EH (cell line): ENCODE measurements at places on chromosomes 5 and 9.

- no peak for DNase-seq
These were observed 42.3 kb upstream of the MAP1B start for GRCh38 chr5:72064801-72065570.

DNA sequence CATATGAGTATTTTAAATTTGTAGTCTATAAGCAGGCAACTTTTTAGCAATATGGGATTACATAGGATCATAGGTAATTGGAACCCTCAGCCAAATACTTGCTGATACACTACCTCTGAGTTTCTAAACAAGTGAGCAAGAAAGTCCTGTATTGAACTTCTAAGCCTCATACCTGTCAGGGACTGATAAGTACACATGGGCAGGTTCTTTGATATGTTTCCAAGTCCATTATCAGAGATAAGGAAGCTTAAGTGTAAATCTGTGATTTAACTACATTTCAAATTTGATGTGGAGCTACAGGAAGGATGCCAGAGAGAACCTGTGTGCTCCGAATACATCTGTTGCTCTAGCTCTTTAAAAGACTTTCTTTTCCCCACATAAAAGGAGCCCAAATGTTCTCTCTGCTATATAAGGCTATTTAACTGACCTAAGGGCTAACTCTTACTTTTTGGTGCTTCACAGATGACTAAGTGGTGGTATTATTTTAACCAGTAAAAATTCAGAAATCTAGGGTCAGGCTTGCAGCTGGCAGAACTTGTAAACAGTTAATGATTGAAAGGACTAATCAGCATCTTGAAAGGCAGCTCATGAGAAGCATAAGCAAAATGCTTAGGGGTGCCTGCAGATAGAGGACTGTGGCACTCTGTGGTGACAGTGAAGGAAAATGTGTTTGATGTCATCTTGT is 228.6 kb downstream of the NR3C1 start:
- DNase-seq = peak; percentile 28

DNA sequence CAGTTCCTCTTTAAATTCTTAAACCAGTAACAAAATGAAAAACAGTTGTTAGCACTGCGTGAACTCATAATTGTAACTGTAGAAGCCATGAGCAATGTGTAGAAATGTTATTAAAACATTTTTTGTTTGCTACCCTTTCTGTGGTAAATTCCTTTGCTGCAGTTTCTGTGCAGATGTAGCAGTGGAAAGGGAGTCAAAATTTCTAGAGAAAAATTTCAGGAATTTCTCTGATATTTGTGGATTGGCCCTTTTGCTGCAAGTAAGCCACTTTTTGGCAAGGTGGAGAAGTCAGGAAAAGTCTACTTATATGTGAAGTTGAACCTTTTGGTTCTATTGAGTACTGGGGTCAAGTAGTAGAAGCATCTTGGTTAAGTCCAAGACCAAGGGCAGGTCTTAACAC is 10.1 kb downstream of the FBXL7 start:
- DNase-seq = peak; percentile 83

- DNase-seq = no peak
These were observed 164.3 kb downstream of the TMEM232 start for GRCh38 chr5:110562191-110562590.

DNA sequence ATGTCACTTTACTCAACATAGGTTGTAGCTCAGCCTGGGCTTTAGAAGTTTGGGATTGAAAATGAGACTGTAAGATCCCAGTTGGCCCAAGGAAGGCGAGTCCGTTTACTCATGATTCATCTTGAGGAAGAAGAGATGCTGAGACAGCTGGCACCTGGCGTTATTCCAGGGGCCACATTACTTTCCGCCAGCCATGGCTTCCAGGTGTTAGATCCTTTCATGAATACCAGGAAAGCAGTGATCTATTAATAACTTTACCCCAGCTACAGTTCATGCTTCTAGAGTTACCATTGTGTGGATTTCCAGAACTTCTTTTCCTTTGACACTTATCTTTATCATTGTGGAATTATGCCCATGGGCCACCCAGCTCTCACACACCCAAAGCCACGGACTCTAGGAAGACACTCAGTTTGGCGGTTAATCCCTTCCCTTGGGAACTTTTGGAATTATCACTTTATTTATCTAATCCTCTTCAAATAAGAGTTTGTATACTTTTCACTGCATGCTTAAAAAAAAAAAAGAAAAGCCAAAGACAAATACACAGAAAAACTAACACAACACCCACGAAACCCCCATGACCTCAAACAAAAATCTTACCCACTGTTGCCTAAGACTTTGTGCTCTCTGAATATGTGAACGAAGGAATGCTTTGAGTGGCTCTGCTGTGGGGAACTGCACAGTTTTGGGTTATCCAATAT is 26.9 kb downstream of the RAI14 start:
- DNase-seq = no peak

DNA sequence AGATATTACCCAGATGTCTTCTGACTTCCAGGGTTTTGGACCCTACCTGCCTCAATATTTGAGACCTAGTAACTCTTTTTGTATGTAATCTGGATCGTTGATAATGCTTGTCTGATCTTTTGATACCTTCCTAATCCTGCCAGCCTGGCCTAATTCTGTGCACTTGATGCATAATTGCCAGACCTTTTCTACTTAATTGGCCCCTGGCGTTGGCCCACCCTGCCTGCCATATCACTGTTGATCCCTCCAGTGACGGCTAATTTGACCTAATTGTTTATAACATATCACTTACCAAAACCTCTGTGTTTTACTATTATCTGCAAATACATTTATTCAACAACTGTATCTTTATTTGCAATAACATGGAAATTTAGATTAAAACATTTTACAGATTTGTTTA is 49.0 kb downstream of the SLC44A1 start:
- no peak for DNase-seq

DNA sequence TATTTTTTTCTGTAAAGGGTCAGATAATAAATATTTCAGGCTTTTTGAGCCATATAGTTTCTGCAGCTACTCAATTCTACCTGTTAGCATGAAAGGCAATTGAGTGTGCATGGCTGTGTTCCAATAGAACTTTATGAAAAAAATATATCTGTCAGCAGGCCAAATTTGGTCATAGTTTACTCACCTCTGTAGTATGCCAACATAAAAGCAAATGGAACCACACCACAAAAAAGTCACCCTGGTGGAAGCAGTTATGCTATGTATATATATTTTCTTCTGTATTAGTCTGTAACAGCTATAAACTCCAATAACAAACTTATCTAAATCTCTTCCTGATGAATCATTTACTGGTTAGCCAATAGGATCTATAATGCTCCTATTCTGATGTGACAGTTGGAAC is 3.4 kb downstream of the SLC38A9 start:
- no peak for DNase-seq

DNA sequence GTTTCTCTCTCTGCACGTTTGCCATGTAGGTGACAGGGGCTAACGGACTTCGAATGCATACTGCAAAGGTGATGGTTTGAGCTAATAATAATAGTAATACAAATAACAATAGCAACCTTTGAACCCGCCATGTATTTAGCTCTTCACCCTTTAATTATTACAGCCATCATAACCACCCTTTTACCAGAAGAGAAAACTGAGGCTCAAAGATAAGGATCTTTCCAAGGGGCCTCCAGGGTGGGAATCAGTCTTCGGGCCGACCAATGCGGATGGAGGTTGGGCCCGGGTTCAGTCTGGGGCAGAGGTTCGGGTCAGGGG is 494 bp downstream of the CDKN2AIPNL start:
- no peak for DNase-seq

DNA sequence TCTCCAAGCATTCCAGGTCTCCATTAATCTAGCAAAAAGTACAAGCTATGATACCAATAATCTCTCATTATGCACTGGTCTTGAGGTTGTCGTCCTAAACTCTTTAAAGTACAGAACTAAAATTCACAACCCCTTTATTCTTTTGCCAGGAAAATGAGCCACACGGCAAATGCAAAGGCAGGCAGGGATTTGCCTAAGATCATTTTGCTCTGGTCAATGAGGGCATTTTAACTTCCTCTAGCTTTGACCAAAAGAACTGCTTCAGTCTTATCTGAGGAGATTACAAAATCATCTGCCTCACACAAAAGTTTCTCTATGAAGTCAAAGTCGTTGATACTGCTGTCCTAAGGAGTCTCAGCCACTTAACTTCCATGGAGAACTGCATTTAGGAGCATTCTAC is 51.8 kb downstream of the EPB41L4B start:
- DNase-seq = no peak

- DNase-seq = no peak
These were observed 380.8 kb downstream of the SPATA31D1 start for GRCh38 chr9:82369251-82369945.

- no peak for DNase-seq
These were observed 14.9 kb downstream of the ADAMTS2 start for GRCh38 chr5:179330186-179330900.

DNA sequence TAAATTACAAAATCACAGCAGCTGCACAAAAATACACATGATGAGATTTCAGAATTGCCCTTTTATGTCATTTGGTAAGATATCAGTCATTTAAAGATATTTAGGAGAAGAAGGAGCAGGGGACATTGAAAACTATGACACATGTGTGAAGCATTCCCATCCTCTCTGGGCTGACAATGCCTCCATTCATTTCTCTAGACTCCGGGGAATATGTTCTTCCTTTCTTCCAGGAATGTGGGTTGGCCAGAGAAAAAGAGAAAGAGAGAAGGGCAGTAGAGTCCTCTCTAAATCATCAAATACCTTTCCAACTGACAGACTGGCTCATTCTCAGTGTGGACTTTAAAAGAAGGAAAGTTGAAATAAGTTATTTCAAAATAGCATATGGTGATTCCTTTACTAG is 205.6 kb upstream of the ADAMTSL1 start:
- DNase-seq = peak; percentile 83

- DNase-seq = peak; percentile 82
These were observed 100.4 kb downstream of the TTLL11 start for GRCh38 chr9:121992571-121993212.
